ENCODE measurements at places on chromosomes 11 and 22.

DNA sequence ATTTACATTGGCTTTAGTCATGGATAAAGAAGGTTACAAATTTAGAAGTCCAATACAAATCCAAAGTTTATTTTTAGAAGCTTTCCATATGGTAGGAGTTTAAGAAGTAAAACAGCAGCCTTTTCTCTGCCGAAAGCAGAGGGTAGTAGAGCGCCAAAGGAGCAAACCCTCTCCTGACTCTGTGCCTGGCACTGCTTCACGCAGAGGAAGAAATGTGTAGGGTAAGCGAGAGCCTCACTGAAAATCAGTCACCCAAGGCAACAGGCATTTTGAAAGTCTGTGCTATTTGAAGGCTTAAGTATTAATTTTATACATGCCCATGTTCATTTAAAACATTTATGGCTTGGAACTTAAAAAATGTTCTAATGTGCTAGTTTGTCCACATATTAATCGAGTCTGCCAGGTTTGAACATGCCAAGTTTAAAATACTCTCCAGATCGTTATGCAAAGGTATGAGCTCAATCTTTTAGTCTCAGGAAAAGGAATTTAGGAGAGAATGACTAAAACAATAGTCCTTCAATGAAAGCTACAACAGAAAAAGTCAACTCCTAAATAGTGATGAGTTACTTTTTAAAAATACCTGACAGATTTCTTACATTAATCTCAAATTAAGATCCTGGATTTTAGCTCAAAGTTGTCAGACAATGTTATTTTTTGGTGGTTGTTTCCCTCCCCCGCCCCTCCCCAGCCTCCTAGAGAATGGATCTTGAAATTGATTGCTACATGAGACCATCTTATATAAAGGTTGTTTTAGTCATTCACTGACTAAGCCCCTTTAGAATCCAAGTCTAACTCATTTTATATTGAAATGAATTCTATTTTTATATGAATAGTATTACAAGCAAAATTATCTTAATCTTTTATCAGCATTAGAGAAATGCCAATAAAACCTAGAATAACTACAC is 38.7 kb downstream of the MRTFA start:
- DNase-seq = no peak

GRCh38 chr22:32922186-32922585 is 120.7 kb downstream of the TIMP3 start:
- no peak for DNase-seq

DNA sequence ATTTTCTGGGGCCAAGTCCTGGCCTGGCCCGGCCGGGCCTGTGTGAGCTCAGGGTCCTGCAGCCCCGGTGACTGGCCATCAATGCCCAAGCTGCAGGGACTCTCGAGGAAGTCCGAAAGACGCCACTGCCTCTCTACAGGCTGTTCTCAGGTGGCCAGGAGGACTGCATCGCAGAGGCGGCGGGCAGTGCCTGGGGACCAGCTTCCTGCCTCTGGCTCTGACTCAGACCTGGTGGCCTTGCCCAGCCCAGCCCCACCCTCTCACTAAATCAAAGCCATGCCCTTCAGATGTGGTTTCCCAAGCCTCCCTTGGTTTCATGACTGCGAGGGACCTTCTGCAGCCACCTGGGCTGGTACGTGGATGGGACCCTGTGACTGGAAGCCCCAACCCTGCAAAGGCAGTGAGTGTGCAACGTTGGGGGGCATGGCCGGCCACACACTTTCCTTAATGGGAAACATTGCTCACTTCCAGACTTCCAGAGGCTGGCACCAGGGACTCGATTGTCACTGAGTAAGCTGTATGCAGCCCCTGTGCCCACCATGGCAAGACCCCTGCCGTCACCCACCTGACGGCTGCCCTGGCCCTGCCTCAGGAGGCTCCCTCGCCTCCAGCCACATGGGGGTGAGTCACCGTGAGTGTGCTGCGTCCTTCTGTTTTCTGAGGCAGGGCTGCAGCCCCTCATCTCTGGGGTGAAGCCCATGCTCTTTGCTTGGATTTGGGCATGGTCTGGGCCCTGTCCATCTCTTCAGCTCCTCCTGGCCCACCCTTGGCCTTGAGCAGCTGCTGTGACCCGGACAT is 6.0 kb upstream of the FGF3 start:
- no peak for DNase-seq

GRCh38 chr22:43796567-43796966 is 15.5 kb downstream of the EFCAB6 start:
- no peak for DNase-seq

GRCh38 chr11:74849525-74850391 is 99.1 kb downstream of the XRRA1 start:
- DNase-seq = no peak

- DNase-seq = no peak
Measured at GRCh38 chr11:46272816-46273427, 4.5 kb upstream of the CREB3L1 start.

- DNase-seq = no peak
Measured at GRCh38 chr11:2211113-2211971, 39.7 kb upstream of the TH start.

DNA sequence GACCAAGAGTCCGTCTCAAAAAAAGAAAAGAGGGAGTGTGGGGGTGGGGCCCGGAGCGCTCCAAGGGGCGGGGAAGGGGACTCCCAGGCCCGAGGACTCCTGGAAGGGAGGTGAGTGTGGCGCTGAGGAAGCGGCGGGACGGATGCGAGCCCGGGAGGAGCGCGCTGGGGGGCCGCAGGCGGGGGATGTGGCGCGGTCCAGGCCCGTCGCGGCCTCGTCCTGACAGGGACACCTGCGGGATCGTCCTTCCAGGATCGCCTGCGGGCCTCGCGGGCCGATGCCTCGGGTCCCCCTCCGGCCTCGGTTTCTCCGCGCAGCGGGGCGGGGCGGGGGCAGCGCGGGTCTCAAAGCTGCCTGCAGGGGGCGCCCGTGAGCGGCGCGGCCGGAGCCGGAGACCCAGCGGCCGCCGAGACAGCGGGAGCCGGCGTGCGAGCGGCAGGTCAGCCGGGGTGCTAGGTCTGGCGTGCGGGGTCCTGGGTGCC is 3.8 kb upstream of the ADORA2A start:
- DNase-seq = peak; percentile 73

GRCh38 chr11:74004046-74004695 is 4.7 kb downstream of the UCP3 start:
- DNase-seq = no peak

DNA sequence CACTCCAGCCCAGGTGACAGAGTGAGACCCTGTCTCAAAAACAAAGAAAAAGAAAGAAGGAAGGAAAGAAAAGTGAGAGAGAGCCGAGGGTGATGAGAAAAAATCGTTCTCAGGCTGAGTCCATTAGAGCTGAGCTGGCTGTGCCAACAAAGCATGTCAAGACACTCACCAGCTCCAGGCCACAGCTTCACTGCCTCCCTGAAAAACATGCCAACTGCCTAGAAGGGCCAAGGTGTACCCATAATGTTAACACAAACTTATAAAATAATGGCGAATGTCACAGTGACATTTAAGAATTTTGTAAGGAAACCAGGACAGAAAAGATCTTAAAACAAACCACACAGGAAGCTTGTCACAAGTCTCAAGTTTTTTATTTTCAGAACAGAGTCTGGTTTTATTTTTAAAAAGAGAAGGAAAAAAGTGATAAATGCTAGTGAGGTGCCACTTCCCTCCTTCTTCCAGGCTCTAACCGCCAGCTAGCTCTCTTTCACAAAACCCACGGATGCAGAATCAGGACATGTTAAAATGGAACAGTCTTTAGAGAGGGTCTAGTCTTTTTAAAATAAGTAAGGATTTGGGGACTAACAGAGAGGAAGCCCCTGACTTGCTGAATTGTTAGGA is 5.1 kb downstream of the TMEM121B start:
- DNase-seq = no peak

DNA sequence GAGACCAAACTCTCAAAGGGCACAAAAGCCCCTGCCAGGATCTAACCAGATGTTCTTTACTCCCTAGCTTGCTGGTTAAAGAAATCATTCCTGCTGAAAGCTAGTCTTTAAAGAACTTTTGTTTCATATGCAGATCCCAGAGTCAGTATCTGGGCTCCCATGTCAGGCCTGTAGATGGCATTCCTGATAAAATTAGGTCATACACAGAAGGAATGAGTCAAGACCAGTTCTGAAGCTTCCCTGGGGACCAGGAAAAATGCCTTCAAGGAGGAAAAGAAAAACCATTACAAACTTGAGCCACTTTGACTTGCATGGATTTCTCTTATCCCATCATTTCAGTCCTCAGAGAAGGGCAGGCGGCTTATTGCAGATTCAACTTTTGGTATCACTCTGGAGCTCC is 5.9 kb downstream of the DBX1 start:
- DNase-seq = no peak

- DNase-seq = no peak
Measured at GRCh38 chr22:17891481-17892167, 117.4 kb upstream of the BID start.

DNA sequence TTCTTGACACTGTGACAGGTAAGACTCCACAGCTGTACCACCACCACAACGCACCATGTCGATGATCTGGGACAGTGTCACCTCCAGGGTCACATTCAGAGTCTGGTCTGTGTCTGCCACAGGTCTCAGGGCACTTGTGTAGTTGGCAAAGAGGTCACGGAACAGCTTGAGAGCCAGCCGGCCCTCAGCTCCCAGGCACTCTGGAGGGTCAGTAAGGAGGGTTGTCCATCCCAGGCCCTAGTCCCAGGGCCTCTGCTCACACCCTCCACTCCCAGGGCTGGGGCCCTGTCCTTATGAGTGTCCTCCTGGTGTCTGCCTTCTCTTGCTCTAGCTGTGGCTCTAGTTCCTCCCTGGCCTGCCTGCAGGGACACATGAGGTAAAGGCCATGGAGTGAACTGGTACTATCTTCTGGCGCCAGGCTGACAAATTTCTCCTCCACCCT is 1.4 kb downstream of the CHRNA10 start:
- DNase-seq = no peak

DNA sequence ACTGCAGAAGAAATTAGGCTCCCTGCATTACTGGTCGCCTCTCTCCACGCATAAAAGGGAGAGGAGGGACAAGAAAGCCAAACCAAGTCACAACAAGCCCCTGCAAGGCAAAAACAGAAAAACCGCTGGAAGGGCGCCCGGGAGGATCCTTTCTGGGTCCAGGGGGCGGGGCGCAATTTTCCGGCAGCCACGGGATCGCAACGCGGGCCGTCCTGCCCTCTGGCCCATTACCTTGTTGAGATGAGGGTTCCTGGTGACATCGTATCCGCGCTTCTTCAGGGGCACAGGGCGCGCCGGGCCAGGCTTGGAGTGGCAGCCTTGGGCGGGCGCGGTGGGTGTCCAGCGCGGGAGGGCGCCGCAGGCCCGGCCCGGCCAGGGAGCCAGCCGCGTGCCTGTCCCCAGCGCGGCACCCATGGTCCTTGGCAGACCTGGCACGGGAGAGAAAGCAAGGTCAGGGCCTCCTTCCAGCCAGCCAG is 847 bp downstream of the ME3 start:
- peak; percentile 17 for DNase-seq

DNA sequence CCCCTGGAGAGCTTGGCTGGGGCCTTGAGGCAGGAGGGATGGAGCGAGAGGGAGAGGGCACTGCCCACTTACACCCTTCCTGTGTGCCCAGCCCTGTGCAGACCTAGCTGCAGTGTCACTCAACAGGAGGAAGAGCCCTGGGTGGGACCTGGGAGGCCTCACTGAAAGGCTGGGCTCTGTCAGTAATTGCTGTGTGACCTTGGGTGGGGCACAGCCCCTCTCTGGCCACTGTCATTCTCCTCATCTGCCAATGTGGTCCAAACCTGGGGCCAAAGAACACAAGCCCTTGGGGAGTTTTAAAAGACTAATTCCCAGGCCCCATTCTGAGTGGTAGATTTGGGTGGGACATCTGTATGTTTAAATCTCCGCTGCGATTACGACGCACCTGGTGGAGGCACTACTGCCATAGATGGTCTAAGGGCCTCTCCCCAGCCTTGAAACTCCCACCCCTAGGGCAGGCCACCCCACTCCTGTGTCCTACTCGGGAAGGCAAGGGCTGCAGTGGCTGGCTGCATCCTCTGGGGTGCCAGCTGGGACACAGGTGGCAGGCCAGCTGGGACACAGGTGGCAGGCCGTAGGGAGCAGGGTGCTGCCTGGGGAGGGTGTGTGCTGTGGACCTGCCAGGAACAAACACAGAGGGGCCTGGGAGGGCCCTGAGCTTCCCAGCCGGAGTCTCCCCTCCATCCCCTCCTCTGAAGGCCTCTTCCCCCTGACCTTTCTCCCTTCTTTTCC is 12.3 kb upstream of the SOX10 start:
- no peak for DNase-seq

- no peak for DNase-seq
Measured at GRCh38 chr11:62954478-62954877, 30.3 kb downstream of the SLC22A6 start.

DNA sequence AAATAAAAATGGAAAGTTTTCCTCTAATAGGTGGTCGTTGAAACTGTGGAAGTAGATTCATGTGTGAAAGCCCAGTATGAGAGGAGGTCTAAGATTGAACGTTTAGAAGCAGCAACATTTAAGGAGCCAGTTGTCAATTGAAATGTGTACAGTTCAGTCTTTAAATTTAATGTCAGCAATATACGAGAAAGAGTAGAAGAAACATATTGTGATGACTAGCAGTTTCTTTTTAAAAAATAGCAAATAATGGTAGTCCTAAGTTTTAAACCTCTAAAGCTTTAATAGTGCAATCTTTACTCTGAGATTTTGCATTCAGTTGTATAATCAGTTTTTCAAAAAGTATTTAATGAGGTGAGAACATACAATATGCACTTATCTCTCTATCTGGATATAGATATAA is 44.9 kb downstream of the TMEM135 start:
- DNase-seq = no peak

GRCh38 chr11:73995247-73995646 is 12.6 kb upstream of the UCP2 start:
- peak; percentile 86 for DNase-seq

DNA sequence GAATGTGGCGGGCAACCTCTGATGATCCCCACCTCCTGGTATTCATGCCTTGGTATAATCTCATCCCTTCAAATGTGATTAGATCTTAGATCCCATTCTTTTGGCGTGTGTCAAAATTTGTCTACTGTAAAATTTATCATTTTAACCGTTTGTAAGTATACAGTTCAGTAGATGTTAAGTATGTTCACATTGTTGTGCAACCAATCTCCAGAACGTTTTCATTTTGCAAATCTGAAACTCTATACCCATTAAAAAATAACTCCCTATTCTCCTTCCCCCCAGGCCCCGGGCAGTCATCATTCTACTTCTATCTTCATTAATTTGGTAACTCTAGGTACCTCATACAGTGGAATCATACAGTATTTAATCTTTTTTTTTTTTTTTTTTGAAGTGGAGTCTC is 159.0 kb downstream of the LDLRAD3 start:
- no peak for DNase-seq

DNA sequence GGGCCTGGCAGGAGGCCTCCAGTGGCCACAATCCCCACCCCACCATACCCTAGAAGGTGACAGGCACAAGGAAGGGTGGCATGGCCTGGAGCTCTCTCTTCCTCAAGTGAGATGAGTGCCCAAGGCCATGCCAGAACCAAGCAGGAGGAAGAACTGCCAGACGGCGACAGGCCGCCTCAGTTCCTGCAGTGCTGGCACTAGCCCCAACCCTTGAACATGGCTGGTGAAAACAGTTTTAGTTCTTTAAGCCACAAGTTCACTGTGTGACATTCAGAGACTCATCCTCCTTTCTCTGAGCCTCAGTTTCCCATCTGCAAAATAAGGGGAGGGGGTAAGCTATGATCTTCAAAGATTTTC is 9.8 kb downstream of the CHRDL2 start:
- no peak for DNase-seq

- DNase-seq = no peak
Measured at GRCh38 chr11:123169821-123170220, 25.2 kb downstream of the CLMP start.

- no peak for DNase-seq
Measured at GRCh38 chr11:60801194-60801593, 16.1 kb downstream of the MS4A10 start.

GRCh38 chr22:41301085-41302020 is at the start of gene ZC3H7B:
Gene ZC3H7B (plus strand): TSS chr22:41301525. CDS start chr22:41320661, 19,136 bp downstream.
- DNase-seq = peak; percentile 92

Measured in activated CD4-positive, alpha-beta T cell treated with anti-CD3 and anti-CD28 coated beads, Interleukin-10, Interleukin-2, amounts not matched to agents 100 ng/mL and 50 ng/mL, durations not matched to agents 16 hours and 8 hours (primary cell).